Stimulated activated memory B cell treated with anti-CD40 and anti-IgM and Interleukin-4, amounts not matched to agents 10 μg/mL and 1 μg/mL and 100 μg/mL, for 72 hours (primary cell): ENCODE measurements at places on chromosomes 7 and 10.

DNA sequence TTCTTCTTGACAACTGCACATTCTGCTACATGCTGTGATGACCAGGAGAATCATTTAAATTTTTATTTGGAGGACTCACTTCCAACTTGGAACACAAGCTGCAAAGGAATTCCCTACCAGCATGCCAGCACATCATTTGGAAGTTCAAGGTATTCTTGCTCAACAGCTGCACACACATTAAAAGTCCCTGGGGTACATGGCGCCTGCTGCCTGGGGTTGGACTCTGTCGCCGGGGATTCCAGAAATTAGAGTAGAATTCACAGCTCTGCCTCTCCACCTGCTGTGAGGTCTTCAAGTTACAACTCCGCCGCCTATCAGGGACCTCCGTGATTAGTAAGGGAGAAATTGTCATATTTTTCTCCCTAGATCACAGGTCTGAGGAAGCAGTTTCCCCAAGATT is 1.1 kb downstream of the ZNF32 start:
- no peak for ATAC-seq

DNA sequence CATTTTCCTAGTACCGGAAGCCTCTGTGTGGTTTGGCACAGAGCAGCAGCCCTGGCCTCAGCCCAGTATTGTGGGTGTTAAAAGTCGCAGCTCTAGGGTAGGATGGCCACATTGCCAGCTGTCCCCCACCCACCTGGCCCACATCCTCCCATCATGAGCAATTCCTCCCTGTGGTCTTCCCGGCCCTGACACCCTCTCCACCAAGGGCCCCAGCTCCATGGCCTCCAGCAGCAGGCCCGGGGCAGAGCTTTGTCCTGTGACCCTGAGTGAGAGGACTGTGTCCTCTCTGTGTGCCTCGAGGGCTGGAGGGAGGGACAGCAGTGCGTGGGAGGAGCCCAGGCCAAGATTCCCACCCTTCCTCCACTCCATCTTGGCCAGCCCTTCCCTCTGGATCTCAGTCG is 93.7 kb downstream of the MYL10 start:
- ATAC-seq = no peak

- no peak for ATAC-seq
Measured at GRCh38 chr7:153943861-153944260, 108.3 kb upstream of the DPP6 start.

DNA sequence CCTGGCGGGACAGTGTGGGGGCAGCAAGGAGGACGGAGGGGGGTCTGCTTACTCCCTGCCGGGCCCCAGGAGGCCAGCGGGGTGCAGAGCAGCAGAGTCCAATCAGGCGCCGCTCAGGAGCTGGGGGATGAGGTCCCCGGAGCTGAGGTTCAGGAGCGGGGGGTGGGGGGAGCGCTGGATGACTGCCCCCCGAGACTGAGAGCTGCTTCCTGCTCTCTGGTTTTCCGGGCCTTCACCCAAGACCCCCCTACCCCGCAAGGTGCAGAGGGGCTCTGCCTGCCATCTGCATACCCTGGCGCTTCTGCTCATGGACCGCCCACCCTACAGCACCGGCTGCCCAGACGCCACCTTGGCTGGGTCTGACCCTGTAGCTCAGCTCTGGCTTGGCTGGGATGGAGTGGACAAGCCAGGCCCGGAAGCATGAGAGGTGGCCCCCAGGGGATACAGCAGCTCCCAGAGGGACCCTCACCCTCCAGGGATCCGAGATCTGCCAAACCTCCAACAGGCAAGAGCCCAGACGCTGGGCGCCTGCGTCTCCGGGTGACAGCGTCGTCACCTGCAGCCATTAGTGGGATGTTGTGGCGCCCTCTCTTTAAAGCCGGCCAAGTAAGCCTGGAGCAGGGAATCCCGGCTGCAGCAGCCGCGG is 930 bp downstream of the KNDC1 start:
- no peak for ATAC-seq

DNA sequence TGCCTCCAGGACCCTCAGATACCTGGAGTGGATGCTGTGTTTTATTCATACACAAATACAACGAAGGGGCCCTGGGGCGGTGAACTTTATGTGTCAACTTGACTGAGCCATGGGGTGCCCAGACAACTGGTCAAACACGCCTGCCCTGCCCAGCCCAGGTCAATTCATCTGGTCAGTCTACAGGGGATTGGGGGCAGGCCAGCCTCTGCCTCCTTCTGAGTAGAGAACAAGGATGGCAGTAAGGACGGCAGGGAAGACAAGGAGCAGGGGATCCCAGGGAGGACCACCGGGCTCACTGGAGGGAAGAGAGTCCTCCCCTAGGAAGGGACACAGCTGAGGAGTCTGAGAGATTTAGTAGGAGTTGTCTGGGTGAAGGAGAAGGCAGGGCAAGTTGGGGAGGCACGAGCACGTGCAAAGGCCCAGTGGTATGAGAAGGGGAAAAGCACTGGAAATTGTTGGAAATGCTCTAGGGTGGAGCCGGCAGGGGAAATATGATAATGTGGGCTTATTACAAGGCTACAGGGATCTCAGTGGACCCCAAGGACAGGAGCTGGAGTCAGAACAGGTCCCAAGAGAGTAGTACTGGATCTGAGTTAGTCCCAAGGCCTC is 63.4 kb downstream of the MYL10 start:
- no peak for ATAC-seq

- ATAC-seq = no peak
Measured at GRCh38 chr10:52532650-52533290, 218.7 kb downstream of the DKK1 start.

DNA sequence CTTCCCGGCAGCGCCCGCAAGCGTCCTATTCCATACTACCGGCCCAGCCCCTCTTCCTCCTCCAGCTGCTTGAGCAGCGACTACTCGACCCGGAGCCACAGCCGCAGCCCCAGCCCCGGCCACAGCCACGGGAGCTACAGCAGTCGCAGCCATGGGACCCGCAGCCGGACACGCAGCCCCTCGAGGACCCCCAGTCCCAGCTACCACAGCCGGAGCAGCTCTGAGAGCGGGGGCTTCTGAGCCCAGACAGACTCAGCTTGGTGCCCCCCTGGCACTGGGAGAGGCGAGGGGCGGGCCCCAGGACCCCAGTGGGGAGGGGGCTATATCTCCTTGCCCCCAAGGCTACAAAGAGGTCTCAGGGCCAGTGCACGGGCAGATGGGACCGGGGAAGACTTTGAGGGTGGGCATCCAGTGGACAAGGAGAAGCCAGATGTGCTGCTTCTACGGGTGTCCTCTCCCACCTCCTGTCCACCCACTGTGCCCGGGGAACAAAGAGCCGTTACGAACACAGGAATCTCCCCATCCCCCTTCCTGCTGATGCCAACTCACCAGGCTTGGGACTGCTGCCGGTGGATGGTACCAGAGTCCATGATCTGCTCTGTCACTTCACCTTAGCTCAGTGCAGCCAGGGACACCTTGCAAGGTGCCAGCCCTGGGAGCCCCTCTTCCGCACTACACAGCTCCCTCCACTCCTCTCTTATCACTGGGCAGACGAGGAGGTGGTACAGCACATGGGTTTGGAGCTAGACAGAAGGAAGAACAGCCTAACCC is 16.7 kb upstream of the HSPB1 start:
- no peak for ATAC-seq

DNA sequence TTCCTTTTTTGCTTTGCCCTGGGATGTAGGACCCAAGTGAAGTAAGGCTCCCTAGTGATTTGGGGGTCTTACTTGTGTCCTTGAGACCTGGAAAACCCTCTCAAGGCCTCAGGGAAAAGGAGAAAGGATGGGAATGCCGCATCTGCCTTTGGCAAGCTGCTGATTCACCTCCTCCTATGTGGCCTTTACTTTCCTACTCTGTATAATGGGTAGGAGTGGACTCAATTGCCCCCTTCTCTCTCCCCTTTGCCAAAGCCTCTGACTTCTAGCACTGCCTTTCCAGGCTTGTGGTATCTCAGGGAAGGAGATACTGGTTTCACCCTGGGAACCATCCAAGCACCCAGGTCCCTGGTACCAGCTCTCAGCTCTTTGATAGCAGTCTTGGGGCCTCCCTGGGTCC is 35.4 kb downstream of the UNC5B start:
- ATAC-seq = no peak

DNA sequence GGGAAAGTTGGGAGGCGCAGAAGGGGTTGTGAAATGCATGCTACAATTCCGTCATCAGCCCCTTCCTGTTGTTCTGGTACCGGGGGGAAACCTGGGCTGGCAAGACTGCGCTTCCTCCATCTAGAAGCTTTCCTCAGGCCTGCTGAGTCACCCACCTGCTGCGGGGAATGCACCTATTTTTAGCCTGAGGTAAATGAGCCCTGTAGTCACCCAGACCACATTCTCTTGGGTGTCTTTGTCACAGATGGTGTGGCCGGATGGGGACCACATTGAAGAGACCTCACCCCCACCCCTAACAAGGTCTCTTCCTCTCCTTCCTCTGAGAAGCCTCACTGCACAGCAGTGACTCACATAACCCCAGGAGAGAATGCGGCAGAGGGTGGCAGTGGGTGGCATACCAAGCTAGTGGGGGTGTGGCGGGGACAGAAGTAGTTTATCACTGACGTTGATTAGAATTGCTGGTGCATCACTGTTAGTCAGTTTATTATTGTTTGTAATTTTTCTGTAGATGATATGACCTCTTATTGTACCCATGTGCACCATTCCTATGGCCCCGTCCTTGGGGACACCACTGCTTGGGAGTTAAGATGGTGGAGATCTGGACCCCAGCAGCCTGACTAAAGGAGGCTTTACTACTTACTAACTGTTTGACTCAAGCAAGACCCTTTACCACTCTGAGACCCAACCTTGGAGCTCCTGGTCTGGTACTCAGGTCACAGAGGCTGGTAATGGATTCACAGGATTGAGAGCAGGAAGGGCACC is 83.0 kb upstream of the DUSP5 start:
- peak; percentile 98 for ATAC-seq

DNA sequence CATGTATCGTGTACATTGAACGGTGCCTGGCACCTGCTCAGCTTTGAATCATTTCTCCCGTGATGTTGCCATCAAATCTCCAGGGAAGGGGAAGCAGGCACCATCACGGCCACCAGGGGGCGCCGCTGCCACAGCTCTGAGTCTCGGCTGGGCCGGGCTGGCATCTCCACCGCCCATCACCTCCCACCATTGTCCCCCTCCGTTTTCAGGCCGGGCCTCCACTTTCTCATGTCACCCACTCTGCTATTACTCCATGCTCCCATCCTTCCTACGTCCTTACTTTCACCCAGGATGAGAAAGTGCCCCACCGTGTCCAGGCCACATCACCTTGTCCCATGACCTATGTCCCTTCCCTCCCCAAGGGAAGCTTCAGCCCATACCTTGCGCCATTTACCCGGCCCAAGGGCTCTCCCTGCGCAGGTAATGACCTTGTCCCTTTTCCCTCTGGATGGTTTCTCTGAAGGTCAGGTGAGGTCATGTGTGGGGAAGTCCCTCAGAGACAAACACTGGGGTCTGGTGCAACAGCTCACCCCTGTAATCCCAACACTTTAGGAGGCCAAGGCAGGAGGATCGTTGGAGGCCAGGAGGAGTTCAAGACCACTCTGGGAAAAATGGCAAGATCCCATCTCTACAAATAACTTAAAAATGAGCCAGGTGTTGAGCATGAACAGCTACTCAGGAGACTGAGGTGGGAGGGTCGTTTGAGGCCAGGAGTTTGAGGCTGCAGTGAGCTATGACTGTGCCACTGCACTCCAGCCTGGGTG is 31.8 kb upstream of the OCM2 start:
- peak; percentile 82 for ATAC-seq

- ATAC-seq = peak; percentile 61
Measured at GRCh38 chr7:43572516-43573049, 10.3 kb upstream of the STK17A start.

DNA sequence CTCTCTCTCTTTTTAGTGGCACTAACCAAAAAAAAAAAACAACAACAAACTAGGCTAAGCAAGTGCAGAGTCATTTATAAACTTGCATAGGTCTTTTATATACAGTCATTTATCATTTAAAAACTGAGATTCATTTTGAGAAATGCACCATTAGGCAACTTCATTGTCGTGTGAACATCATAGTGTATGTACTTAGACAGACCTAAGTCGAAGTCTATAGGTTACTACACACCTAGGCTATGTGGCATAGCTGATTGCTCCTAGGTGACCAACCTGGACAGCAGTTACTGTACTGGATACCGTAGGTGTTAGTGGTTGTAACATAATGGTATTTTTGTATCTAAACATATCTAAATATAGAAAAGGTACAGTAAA is 109.1 kb upstream of the SAMD8 start:
- ATAC-seq = no peak

DNA sequence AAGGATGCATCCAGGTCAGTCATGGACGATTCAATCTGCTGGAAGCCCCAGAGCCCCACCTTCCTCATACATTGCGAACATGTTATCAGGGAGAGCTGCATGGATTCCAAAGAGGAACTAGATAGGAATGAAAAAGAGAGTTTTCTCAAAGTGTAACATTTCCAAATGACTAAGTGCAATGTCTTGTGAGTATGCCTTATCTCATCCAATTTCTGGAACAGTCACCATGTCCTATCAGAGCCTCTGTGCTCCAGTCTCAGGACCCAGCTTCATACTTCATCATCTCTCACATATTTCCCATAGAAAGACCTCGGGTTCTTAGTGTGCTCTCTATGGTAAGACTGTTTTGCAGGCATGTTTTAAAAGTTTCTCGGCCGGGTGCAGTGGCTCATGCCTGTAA is 26.8 kb downstream of the ZC3HC1 start:
- no peak for ATAC-seq

DNA sequence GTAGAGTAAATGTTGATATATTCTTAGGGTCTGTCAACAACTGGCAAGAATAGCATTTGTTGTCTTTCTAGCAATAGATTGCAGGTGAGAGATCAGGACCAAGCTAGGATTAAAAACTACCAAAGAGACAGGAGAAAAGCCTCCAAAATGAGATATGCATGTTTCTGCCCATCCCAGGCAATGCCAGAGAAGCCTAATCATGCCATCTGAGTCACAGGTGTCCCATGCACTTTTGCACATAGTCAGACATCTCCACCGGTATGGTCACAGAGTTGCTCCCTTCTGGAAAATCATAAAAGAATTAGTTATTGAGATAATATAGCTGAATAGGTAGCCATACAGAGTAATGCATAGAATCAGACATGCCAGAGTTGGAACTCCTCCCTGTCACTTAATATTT is 50.6 kb downstream of the PDK4 start:
- no peak for ATAC-seq

DNA sequence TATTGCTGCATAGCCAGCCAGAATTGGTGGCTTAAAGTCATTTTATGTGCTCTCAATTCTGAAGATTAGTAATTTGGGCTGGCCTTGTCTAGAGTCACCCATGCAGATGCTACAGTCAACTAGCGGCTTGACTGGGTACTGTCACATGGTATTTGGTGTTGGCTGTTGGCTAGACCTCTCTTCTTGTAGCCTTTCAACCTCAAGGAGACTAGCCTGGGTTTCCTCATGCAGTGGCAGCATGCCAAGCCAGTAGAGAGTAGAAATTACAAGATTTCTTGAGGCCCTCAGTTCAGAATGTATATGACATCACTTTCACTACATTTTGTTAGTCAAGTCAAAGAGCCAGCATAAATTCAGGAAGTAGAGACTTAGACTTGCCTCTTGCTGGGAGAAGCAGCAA is 3.7 kb upstream of the ZNF800 start:
- ATAC-seq = no peak

GRCh38 chr7:135855846-135856245 is 107.2 kb upstream of the FAM180A start:
- ATAC-seq = no peak
